ENCODE measurements at places on chromosomes 6 and 20.

GRCh38 chr6:160378218-160378617 lies 30.0 kb downstream of the SLC22A3 start:
- DNase-seq, result no peak

DNA sequence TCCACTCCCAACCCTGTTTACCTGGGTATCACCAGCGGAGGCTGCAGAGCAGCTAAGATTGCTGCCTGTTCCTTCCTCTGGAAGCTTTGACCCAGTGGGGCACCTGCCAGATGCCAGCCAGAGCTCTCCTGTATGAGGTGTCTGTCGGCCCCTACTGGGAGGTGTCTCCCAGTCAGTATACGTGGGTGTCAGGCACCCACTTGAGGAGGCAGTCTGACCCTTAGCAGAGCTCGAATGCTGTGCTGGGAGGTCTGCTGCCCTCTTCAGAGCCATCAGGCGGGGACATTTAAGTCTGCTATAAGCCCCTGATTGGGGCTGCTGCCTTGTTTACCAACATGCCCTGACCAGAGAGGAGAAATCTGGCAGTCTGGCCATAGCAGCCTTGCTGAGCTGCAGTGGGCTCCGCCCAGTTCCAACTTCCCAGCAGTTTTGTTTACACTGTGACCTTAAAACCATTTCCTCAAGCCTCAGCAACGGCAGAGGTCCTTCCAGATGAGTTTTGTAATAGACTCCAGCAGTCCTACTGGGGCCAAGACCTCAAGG lies 2.8 kb downstream of the RAET1E start:
- DNase-seq, result no peak

DNA sequence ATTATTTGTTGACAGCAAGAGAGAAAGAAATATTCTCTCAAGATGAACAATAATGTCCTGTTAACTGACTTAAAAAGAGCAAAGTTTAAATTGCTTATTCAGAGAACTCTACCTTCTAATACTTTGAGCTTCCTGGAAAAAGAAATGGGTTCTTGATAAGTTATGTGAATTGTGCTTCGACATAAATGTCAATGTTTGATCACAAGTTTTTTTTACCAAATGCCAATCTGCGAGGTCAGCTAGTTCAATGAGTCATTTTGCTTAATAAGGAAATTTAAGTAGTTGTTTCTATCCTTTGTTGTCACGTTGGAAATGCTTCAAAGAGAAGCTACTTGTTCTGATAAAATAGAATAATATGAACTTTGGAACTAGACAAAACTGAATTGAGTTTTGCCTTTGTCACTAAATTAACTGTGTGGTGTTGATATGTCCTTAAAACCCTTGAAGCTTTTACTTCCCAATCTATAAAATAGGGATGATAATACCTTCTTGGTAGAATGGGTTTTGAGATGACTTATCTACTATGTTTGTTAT lies 642.1 kb upstream of the FLRT3 start:
- DNase-seq, result no peak

DNA sequence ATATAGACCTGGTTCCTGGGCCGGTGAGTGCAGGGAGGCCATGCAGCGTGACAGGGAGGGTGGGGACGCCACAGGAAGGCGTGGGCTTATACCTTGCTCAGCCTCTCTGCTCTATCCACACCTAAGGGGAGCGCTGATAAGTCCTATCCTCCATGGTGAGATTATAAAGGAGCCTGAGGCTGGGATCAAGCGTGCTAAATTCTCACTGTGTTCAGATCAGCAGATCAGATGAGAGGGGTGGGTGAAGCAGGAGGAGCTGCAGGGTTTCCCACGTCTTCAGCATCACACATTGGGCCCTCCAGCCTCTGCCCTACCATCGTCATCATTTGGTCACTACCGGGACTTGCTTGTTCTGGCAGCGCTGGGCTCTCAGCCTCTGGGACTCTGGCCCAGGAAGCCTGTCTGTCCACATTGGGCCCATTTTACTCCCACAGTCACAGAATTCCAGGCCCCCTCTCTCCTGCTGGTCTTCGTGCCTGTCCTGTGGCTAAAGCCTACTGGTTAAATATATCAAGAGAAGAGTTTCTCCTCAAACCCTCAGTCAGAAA lies 29.1 kb upstream of the PDE10A start:
- no peak for DNase-seq

DNA sequence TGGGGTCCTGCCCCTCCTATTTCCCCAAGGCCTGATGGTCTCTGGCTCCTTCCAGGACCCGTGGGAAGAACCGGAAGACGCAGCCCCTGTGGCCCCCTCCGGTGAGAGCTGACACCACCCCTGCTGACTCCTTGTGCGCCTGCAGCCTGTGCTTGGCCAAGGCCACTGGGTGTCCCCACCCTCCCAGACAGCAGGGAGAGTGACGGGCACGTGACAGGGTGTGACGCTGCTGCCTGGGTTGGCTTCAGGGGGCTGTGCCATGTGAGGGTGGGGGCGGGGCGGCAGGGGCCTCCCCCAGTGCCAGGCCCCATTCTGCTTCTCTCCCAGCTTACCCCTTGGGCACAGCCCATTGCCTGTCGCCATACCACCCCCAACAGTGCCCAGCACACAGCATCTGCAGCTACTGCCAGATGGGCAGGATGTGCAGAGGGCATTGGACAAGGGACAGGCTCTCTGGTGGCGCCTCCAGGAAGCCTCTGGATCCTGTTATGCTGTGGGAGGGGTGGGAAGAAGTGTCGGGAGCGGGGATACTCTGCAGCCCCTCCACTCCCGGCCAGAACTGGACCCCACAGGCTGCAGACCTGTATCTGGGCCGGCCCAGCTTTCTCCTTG lies 2.9 kb downstream of the BIRC7 start:
- DNase-seq, result no peak

- DNase-seq, result no peak
Measured at GRCh38 chr6:20455251-20455940, 53.7 kb downstream of the E2F3 start.

GRCh38 chr6:57421503-57421902 lies 104.1 kb downstream of the PRIM2 start:
- DNase-seq, result no peak

GRCh38 chr6:44842616-44843015 lies 455.1 kb downstream of the CDC5L start:
- no peak for DNase-seq

Data from NCI-H345 (cell line).